ENCODE measurements at places on chromosomes 3 and 15.
A peak's percentile ranks its signal among the peaks of the same experiment; 100 is the strongest.

- no peak for DNase-seq
Observed at GRCh38 chr15:74171965-74172541, 1.5 kb upstream of the ISLR start.

GRCh38 chr15:69515926-69516325, 63.3 kb downstream of the RPLP1 start:
- no peak for DNase-seq

DNA sequence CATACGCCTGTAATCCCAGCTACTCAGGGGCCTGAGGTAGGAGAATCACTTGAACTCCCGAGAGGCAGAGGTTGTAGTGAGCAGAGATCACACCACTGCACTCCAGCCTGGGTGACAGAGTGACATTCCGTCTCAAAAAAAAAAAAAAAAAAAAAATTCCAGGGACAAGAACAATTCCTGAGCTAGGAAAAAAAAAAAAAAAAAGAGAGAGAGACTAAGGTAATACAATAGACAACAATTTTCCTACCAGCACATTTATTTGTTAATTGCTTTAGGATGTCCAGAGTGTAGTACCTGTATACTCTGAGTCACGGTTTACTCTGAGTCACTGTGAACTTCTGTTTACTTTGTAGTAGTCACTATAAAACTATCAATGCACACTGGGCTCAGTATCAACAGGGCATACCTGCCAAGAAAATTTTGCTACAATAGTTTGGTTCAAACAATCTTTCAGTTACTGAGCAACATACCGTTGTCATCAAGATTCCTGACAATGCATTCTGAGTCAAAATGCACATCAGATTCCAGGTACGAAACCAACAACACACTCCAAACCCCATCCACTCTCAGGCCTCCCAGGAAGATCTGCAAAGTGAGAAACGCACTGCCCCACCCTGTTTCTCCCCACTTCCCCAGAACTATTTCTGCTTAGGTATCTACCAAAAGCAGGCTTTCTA, 28.3 kb downstream of the IGF2BP2 start:
- DNase-seq, result no peak

DNA sequence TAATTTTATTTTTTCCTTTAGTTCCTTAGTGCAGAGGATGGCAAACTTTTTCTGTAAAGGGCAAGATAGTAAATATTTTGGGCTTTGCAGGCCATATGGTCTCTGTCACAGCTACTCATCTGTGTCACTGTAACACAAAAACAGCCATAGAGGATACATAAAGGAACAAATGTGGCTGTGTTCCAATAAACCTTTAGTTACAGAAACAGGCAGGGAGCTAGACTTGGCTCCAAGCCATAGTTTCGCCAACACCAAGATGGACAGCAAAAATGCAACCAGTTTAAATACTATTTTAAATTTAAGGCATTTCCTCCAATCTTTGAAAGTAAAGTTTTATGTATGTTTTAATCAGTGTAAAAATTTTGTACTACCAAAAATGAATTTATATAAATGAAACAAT, 753.4 kb downstream of the FHIT start:
- DNase-seq, result no peak

DNA sequence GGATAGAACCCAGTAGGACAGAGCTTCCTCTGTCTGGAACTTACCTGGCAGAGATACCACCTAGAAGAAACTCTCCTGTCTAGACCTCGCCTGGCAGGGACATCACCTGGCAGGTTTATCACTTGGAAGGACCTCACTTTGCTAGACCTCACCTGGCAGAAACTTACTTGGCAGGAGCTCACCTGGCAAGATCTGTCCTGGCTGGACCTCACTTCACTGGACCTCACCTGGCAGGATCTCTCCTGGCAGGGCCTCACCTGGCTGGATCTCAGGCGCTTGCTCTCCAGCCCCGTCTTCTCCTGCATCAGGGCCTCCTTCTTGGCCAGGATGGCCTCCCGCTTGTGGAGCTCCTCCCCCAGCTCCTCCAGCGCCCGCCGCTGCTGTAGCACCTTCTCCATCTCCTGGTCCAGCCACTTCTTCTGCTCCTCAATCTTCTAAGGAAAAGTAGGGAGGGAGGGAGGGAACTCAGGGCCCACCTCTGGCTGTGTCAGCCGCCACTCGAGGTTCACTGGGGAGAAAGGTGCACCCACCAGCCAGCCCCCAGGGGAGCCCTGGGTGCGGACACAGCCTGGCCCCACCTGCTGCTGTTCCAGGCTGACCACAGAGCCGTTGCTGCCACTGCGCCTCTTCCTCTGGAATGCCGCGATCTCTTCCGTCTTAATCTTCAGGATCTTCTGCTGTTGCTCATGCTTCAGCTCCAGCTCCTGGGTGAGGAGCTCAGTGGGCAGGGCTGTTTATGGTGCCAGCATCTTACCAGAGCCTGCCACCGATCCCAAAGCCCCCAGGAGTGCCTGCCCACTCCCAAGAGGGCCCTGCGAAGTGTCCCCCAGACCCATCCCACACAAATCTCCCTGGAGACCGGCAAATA, 22.5 kb downstream of the KIF7 start:
- no peak for DNase-seq

- no peak for DNase-seq
Observed at GRCh38 chr15:40398413-40398873, 7.2 kb upstream of the IVD start.

- no peak for DNase-seq
Observed at GRCh38 chr15:41564960-41565502, 6.0 kb downstream of the TYRO3 start.

DNA sequence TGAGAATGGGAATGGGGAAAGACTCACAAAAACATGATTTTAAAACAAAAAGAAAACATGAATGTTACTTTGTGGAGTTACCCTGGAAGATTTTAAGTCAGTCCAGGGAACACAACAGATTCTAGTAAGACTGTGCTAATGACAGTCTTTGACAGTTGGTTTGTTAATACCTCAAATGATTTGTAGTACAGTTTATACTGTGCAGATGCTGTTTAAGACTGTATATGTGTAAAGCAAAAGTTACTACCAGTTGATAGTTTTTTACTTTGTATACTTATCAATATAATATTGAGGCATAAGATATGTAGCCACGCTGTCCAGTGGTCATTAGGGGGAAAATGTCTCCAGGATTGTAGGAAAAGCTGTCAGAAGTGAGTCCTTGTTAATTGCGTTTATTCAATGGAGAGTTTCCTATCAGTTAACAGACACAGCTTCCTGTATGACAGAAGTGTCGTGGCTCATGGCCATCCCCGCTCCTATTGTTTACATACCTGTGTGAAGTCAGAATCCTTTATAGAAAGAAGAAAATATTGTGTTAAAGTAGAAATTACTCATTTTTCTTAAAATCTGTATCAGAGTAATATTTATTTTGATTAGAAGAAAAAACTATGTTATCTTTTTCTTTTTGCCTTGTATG, 36.0 kb downstream of the NKIRAS1 start:
- DNase-seq, result no peak

- DNase-seq, result no peak
Observed at GRCh38 chr3:45975686-45976085, 19.9 kb downstream of the FYCO1 start.

DNA sequence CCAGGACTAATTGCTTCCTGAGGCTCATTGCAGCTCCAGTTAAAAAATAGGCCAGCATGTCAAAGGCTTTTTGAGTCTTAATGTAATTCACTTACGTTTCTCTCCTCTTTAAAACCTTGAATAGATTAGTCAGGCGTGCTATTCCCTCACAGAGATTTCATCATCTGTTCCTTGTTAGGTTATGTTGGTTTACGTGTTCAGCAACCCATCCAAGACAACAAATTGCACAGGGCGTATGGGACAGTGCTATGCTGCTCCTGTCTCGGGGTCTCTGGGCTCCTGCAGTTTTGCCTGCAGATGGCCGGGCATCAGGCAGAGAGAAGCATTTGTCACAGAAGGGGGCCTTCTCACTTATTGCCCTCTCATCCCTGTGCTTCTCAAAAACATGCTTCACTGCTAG, 117.1 kb downstream of the CHDH start:
- no peak for DNase-seq

DNA sequence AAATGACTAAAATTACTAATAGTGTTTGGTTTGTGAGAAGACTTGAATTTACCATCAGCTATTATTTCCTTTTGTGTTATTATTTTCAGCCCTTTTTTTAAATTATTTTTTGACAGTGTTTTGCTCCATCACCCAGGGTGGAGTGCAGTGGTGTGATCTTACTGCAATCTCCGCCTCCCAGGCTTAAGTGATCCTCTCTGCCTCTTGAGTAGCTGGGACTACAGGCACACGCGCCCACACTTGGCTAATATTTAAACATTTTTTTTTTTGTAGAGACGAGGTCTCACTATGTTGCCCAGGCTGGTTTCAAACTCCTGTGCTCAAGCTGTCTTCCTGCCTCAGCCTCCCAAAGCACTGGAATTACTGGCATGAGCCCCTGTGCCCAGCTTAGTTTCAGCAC, 31.7 kb upstream of the UTS2B start:
- DNase-seq, result no peak

GRCh38 chr3:43478118-43478785, 143.6 kb downstream of the ANO10 start:
- DNase-seq, result no peak

DNA sequence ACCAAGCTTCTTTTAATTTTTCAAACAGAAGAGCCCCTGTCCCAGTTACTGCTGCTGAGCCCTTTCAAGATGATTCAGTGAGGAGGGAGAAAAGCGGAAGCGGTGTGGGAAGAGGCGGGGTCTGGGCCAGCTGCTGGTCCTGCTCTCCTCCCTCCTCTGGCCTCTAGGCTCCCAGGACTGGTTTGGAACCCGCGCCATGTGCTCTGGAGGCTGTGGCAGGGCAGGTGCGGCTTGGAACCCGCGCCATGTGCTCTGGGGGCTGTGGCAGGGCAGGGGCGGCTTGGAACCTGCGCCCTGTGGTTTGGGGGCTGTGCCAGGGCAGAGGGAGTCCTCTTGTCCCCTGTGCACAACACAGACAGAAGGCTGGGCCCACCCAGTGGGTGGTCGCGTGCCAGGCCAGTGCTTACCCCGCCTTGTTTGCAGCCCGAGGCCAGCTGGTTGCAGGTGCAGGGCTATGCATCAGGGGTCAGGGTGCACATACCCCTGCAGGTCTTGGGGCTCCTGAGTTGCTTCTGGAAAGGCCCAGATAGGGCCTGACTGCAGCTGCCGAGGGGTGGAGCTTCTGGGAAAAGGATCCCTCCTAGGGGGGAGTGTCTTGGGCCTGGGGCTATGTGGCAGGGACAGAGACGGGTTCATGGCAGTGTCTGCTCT, 12.2 kb downstream of the ALG1L2 start:
- DNase-seq, result no peak

DNA sequence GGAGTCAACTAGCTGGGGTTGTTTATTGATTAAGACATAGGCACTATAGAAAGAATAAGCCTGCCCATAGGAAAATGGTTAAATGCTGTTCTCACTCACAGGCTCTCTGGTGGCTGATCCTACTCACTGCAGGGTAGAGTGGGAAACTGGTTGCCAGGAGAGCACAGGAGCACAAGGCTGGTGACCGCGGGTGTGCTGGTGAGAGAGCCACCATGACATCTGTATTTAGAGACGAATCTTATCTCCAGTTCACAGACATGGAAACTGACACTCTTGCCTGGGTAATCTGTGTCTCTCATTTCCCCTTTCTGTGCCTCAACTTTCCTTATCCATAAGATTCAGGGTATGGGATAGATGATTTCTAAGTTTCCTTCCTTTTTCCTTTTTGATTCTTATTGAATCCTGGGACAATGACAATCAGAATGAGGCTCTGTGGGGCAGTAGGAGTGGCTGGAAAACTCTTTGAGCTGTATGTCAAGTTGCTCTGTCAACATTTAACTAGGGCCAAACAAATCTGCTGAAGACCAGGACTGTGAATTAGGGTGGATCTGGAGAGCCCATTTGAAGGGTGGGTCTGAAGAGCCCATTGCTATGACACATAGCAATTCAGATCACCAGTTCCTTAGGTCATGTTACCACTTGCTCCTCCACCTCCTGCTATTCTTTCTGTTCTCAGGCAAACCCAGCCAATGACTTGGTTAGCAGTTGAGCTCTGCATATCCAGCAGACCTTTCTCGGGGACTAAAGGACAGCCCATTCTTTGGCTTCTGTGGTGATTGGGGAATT, 286.1 kb upstream of the TBL1XR1 start:
- no peak for DNase-seq

DNA sequence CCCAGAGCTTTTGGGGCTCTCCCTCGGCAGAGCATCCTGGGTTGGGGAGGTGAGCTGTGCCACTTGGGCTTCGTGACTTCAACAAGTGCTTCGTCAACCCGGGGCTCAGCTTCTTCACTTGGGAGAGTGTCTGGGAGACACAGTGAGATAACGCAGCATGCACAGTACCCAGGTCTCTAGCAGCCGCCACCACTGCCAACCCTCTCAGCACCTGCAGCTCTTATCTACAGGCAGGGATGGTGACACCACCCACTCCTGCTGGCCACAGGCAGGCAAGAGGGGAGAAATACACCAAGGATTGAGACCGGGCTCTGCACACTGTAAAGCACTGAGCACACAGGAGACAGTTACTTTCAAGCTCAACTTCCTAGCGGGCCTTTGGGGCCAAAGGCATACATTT, 11.6 kb downstream of the TKT start:
- no peak for DNase-seq

DNA sequence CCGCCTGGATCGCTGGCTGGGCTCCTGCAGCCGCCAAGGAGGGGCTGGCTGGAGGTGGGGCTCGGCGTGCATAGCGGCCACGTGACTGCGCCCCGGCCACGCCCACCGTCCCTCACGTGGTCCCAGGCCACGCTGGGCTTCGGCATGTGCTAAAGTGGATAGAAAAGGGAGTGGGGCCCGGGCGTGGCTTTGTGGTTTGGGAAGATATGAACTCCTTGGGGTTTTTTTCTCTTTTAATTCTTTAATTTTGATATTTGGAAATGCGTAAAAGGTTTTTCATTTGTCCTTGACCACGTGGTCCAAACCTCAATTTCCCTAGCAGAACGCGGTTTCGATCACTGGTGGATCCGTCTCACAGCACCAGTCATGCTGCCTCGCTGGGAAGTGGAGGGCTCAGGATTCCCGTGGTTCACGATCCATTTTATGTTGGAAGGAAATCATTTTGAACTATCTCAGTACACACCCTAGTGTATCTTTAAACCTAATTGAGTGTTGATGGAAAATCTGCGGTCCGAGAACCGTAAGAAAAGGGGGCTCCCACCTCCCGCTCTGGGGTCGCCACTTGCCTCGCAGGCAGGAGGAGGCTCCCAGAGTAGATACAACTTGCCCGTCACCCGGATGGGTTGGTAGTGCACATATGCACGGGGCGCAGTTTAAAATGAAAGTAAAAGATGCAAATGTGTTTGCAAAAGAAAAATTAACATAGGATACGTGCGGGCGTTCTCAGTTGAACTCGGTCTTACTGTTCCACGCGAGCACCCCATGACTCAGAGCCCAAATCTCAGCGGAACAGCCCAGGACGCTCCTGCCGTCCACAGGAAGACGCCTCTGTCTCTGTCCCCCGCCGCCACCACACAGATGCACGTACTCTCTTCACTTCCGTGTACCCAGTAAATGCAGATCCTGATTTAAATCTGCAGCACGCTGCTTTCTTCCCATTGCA, 141.9 kb downstream of the PGPEP1L start:
- peak; percentile 64 for DNase-seq

- DNase-seq, result no peak
Observed at GRCh38 chr3:144947895-144948294, 976.3 kb downstream of the DIPK2A start.

GRCh38 chr3:46907960-46908293, 30.4 kb downstream of the PTH1R start:
- no peak for DNase-seq

All from stimulated activated CD4-positive, alpha-beta T cell treated with anti-CD3 and anti-CD28 coated beads, Interleukin-2, amount 100 ng/mL, for 4 hours (primary cell).